Stimulated activated CD4-positive, alpha-beta T cell treated with anti-CD3 and anti-CD28 coated beads, Interleukin-2, amount 100 ng/mL, for 48 hours (primary cell): ENCODE measurements at places on chromosomes 11 and 22.

DNA sequence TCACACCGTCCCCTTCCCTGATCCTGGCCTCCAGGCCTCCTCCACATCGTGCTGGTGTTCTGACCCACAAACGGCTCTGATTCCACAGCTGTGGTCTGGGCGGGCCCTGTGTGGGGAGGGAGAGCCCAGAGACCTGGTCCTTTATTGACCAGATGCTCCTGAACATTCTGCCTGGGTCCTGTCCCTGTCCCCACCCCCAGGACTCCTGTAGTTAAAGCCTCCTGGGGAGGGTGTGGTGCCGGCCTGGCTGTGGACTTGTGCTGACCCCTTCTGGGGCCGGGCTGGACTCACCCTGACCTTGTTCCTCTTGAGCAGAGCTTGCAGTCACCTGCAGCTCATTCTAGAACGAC is 128.7 kb downstream of the CTTN start:
- no peak for DNase-seq

GRCh38 chr11:47659276-47659675 is 16.9 kb upstream of the MTCH2 start:
- no peak for DNase-seq

DNA sequence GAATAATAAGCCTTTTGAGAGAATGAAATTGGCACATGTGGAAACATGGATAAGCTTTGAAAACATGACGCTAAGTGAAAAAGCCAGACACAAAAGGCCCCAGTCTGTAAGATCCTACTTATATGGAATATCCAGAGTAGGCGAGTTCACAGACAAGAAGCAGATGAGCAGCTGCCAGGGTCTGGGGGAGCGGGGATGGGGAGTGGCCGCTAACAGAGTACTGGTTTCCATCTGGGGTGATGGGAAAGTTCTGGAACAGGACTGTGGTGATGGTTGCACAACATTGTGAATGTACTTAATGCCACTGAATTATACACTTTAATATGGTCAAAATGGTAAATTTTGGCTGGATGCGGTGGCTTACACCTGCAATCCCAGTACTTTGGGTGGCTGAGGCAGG is 126.5 kb downstream of the SPATA19 start:
- DNase-seq, result no peak

DNA sequence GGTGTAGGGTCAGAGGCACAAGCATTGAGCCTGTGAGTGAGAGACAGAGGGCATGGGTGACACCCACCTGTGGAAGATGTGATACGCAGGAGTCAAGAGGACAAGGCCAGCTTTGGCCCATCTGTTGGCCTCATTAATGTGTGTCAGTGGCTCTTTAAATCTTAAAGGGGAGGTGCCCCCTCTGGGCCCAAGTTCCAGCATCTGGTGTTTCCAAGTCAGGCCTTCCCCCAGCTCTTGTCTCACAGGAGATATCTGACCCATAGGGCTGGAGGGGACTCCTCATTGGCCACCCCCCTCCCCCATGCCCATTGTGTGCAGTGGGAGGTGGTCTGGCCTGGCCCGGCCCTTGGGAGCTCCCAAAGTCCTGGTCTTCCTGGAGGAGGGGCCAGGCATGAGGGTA is 8.9 kb downstream of the KCNK7 start:
- DNase-seq, result no peak

- peak; percentile 47 for DNase-seq
These were observed 13.5 kb upstream of the SORL1-AS1 start for GRCh38 chr11:121466063-121466794.

DNA sequence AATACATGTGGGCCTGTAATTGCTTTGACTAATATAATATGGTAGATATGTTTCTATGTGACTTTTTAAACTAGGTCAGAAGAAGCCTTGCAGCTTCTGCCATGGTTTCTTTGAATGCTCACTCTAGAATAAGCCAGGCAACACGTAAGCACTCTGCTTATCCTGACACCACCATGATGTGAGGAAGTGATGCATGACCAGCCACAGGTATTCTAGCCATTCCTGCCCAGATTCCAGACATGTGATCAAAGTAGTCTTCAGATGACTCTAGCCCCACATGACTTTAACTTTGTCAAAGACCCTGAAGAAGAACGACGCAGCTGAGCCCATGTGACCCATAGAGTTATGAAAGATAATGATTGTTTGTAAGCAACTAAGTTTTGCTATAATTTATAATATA is 276.1 kb upstream of the NCAM1 start:
- DNase-seq, result no peak

DNA sequence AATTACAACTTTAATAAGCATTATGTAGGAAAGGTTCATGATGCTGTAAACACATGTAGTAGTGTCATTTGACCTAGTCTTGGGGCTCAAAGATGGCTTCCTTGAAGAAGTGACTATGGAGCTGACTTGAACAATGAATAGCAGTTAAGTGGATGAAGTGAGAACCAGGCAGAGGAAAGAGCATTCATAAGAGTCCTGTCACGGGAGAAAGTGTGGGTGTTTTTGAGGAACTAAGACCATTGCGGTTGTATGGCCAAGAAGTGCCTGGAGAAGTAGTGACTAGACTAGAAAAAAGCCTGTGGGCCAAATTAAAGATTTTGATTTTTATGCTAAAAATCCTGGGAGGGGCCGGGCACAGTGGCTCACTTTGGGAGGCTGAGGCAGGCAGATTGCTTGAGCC is 7.2 kb upstream of the IL18BP start:
- DNase-seq, result no peak

DNA sequence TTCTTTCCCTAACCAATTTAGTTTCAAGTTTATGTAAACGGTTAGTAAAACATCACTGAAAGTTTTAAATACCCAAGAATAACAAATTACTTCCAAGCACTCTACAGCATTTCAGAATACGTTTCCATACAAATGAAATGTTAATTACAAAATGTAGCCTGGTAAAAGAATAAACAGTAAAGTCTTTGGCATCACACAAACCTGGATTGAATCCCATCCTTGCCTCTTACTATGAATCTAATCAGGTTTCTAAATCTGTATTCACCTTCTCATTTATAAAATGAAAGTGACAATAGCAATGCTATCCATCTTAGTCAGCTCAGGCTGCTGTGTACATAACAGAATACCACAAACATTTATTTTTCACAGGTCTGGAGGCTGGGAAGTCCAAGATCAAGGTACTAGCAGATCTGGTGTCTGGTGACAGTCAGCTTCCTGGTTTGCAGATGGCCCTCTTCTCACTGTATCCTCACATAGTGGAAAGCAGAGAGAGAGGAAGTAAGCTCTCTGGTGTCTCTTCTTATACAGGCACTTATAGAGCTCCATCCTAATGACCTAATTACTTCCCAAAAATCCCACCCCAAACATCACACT is 19.2 kb downstream of the FAM168A start:
- no peak for DNase-seq

GRCh38 chr22:33438273-33438672 is 380.1 kb upstream of the SYN3 start:
- DNase-seq, result no peak

- DNase-seq, result no peak
These were observed 25.6 kb downstream of the MMP13 start for GRCh38 chr11:102929972-102930371.

- DNase-seq, result no peak
These were observed 26.2 kb downstream of the FSHB start for GRCh38 chr11:30257058-30257457.

GRCh38 chr11:2987881-2988861 is 4.0 kb downstream of the NAP1L4 start:
- DNase-seq, result no peak

GRCh38 chr22:31081963-31082605 is 966 bp downstream of the SMTN start:
- DNase-seq, result no peak

GRCh38 chr22:26168939-26169314 is 335 bp upstream of the SEZ6L start:
- DNase-seq, result no peak

DNA sequence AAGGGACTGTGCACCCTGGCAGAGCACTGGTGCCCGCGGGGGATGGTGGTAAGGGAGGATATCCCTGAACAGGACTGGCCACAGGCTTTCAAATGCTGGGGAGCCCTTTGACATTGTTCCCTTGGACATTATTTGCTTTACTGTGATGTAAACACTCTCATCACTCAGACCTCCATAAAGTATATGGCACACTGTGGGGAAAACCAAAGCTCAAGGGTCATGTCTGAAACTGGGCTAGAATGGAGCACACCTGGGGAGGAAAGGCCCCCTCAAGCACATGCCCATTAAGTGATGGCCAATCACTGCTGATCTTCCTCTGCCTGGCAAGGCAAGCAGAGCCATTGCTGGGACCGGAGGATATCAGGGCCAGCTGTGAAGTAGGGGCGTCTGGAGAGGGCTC is 60.9 kb upstream of the TENM4 start:
- no peak for DNase-seq

GRCh38 chr11:87859636-87860035 is 315.6 kb downstream of the RAB38 start:
- DNase-seq, result no peak

DNA sequence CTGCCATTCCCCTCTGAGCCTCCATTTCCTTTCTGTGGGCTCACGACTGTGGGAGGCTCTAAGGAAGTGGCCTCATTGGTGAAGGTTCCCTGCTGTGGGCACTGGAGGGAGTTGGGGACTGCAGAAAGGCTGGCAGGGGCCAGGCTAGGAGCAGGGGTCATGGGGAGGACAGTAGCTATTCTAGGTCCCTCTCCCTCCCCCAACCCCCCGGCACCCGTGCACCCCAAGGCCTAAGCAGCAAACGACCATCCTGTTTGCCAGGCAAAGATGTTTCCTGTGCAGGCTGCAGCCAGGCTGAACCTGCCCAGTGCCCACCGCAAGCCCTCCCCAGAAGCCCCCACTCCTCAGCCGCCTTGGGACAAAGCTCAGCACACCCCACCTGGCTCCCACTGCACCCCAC is 189.4 kb downstream of the MN1 start:
- DNase-seq, result no peak
